GM04503 (cell line): ENCODE measurements at places on chromosomes 4 and X.
A peak's percentile ranks its signal among the peaks of the same experiment; 100 is the strongest.

GRCh38 chrX:13669246-13669737, 16.4 kb downstream of the TCEANC start:
- peak; percentile 94 for DNase-seq

GRCh38 chr4:139416073-139416673, 37.7 kb upstream of the RAB33B start:
- DNase-seq, result no peak

DNA sequence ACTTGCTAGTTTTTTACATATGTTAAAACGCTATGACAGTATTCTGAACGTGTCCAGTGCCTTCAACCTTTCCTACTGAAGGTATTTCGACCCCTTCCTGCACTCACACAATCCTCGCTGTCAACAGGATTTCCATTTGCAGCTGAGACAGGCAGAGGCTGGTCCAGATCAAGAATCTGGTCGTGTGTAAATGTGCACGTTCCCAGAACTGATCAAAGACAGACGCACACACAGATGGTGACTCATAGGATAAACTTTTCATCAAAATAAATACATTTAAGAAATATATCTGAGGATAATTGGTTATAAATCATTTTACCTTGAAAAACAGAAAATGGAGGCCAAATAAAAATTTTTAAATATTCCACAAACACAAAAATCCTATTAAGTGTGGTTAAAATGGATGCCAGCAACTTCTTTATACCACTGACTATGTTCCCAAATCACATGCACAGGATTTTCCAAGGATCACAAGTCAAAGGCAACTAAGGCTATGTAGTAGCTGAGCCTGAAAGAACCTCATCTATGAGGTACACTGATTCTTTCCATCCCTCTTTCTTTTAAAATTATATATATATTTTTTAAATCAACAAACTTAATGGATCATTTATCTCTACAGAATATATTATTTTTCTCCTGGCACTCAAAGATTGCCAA, 85.9 kb downstream of the RNF150 start:
- no peak for DNase-seq

DNA sequence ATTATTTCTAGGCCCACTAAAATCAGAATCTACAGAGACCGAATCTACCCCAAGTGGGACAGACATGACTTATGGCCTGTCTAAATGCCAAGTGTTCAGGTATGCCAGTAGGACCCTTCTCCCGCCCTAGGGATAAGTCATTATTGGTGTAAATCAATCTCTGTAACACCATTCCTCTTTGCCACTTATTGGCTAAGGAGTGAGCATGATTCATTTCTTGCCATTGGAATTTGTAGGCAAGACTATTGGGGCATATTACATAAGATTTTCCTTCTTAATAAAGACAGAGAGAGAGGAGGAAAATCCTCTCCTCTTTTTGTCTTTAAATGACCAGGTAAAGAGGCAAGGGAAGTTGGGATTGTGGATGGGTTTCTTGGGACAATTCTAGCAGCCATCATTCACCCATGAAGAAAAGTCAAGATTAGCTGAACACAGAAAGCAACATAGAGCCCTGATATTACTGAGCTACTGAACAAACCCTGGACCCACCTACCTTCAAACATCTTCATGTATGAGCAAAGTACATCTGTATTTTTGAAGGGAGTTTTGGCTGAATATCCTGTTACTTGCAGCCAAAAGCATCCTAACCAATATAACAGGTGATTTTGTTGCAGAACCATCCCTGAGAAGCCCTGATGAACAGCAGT, 2.6 kb downstream of the SLC9B2 start:
- DNase-seq, result no peak

- DNase-seq, result no peak
These were observed 97.6 kb upstream of the AFAP1 start for GRCh38 chr4:8037150-8037769.

DNA sequence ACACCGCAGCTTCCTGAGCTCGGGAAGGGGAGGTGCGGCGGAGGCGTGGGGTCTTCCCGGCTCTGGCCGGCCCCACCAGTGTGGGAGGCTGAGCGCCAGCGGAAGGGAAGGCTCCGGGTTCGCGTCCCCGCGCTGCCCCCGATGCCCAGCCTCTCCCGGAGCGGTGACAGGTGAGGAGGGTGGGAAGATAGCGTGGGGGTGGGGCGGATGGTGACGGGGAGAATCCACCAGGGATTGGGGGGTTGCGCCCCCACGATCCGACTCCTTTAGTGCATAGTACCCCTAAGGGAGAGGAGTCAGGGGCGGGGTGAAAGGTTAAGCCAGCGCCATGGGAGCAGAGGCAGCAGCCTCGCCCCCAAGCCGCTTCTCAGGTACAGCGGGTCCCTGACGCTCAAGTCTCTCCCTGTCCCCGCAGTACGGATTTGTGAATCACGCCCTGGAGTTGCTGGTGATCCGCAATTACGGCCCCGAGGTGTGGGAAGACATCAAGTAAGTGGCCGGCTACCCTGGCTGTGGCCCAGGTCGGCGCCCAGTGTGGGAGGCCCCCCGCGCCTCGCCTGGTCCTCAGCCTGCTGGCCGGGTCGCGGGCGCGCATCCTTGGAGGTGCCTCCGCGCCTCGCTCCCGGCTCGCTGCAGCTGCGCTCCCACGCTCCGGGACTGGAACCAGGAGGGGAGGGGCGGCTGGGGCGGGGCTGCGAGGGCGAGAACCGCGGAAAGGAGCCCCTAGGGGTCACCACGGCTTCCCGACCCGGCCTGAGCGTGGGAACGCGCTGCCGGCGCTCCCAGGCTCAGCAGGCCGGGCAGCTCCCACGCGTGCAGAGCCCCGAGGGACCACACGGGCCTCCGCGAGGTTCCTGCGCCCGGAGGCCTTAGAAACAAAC, 791 bp downstream of the GUCY1B1 start:
- DNase-seq, result no peak

- DNase-seq, result peak; percentile 77
These were observed 92.2 kb upstream of the RAPGEF2 start for GRCh38 chr4:159010563-159011260.

- DNase-seq, result no peak
These were observed 172.8 kb downstream of the TEX13C start for GRCh38 chrX:125492439-125492838.

GRCh38 chrX:110167952-110168451, 149.9 kb downstream of the AMMECR1 start:
- no peak for DNase-seq

DNA sequence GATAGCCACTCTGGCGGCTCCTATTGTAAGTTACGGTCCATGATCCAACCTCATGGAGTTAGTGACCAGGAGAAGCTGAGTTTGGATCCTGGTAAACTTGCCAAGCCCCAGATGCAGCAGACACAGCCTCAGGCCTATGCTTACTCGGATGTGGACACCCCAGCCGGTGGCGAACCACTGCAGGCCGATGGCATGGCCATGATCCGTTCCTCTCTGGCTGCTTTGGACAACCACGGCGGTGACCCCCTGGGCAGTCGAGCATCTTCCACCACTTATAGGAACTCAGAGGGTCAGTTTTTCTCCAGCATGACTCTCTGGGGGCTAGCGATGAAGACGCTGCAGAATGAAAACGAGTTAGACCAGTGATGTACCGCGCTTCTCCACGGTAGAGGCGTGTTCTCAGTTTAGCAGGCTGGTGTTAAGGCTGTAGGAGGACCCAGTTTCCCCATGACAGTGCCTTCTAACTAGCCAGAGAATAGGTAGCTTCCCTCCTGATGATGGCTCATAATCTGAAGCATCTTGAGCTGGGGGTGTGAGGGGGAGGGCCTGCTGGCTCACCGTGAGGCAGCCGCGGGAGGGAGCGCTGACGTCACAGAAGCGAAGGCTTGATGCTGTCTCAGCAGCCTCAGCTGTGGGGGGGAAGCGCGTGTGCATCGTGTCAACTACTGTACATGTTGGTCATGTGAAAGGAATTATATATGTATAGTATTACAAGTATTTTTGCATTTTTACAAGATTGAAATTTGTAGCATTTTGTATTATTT, 31.1 kb downstream of the ZBTB49 start:
- DNase-seq, result no peak

GRCh38 chr4:86522349-86522748, 71.8 kb upstream of the PTPN13 start:
- no peak for DNase-seq

GRCh38 chr4:149311076-149311475, 504.6 kb downstream of the IQCM start:
- peak; percentile 9 for DNase-seq

DNA sequence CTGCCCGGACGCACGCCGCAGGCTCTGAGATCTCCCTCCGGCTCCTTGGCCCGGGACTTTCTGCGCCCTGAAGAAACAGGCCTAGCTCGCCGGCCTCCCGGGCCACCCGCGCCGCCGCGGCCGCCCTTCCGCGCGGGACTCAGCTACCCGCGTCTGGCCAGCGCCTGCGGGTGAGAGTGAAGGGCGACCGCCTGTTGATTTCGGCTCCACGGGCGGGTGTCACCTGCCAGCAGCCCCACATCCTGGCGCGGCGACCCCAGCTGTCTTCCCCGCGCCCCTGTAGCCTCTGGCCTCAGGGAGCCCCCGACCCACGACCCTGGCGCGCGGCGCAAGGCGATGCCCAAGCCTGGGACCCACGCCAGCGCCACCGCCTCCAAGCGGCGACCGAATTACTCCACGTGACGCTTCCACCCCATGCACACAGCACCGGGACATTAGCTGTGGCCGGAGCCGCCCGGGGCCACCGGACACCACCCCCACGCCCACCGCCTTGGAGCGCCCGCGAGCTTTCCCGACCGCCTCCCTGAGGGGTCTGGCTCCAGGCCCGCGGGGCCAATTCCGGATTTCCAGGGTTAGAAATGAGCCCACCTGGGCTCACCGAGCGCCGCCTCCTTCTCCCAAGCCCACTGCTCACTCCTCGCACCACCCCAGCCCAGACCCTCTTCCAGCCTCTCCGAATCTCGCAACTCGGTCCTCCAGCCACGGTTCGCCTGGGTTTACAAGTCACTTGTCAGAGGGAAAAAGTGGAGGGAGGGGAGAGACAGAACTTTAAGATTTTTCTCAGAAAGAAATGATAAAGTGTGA, 10.2 kb downstream of the ARX start:
- no peak for DNase-seq

- no peak for DNase-seq
These were observed 2.8 kb upstream of the ARHGAP4 start for GRCh38 chrX:153928846-153929245.

DNA sequence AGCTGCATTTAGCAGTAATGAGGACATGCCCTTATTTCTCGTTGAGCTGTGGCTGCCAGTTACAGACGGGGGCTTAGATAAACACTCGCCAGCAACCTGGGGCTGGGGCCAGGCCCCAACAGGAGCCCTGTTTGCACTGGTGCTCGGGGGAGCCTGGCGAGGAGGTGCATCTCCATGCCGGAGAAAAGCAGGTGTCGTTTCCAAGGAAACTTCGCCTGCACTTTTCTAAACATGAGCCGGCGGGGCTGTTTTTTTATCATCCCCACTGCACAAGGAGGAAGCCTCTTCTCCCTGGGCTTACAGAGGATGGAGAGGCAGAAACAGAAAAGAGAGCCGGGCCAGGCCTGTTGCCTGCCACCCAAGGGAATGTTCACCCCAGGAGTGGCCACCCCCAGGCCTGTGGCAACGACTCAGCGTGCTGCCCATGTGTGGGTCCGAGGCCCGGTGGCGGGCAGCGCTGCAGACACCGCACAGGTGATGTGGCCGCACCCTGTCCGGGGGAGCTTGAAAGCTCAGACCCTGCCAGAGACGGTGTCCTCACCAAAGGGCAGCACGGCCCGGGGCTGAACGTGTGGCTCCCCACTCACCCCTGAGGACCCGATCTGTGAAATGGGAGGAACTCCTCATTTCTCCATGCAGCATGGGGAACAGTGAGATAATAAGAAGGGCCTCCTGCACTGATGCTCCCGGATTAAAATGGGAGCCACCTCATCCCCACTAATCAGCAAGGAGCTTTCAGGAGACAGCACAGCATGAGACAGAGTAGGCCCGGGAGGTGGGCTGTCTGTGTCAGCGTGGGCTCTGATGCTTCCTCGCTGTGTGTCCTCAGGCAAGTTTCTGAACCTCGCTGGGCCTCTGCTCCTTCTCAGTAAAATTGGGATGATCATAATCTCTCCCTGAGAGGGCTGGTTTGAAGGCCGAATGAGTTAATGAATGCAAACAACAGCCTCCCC, 33.8 kb upstream of the ADRA2C start:
- no peak for DNase-seq

- no peak for DNase-seq
These were observed 154.4 kb upstream of the RPL34 start for GRCh38 chr4:108465886-108466500.

DNA sequence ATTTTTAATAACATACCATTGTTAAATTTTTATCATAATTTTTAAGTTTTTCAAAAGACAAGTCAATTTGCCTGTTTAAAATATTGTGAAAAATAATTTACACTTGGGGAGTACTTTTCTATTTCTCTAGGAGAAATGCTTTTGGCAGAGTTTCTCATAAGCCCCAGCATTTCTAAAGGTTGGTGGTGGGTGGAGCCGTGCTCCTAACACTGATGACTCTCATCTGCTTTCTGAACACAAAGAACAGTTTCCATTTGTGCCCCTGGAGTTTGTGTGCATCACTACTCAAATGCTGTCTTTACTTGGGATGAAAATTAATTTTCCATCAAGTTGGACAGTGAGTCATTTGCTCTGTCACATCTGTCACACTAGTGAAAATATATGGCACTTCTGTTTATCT, 57.6 kb downstream of the TNIP2 start:
- no peak for DNase-seq

DNA sequence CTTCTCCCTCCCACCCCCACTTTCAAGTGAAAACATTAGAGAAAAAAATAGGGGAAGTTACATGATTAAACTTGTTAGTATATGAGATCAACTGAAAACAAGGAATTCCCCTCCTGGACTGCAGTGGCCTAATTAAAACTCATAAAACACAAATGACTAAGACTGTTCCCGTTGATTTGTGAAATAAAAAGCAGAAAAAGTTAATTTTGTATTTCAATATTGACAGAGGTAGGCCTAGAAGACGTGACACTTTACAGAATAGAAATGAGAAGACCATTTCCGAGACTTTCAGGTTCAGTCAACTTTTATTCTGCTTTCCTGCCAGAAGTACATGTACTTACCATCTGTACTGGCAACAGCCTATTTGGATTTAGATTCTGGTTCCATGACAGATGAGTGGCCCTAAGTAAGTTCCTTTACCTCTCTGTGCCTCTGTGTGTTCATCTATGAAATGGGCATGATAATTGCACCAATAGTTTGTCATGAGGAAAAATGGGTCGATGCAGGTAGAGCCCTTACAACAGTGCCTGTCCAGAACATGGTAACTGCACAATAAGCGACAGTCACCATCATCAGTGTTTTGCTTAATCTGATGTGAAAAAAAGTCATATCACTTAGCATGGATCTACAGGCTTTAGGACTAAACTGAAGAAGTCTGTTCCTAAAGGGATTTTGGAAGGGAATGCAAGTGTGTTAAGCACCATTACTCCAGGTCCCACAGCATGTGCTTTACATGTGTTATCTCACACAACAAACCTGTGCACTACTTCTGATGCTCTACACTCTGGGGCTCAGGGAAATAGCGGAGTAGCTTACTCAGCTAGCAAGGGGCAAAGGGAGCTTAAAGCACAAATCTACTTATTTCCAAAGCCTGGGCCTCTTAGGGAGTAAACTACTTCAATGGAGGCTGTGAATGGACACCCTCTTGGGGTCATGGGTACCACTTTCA, 562.3 kb upstream of the DIPK2B start:
- no peak for DNase-seq
